ENCODE measurements at places on chromosomes 4 and X. TPM values are rescaled to one million over a fixed set of nuclear protein-coding genes. Genes with fewer than 3 reads are reported as not detected.

- no peak for DNase-seq
Observed at GRCh38 chr4:115053313-115053712, 60.1 kb downstream of the NDST4 start.

- no peak for DNase-seq
Observed at GRCh38 chr4:95213366-95213765, 335.4 kb downstream of the UNC5C start.

DNA sequence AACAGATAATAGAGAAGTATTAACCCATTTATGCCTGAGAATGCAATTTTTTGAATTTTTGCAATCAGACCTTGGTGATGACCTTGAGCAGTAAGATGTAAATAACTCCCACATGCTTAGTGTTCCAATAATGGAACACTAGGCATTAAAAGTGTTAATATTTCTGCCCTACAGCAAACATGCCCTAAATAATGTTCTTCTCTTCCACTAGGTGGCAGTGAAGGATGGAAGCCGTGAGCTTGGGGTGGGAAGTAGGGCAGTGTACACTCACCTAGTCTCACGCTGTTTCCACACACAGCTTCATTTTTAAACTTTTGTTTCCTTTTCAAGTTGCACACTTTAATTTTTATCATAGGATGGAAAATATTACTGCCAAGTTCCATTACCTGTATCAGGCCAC lies 613.1 kb upstream of the HS3ST1 start:
- DNase-seq = no peak

GLRA3 gene
- not detected for total RNA-seq

PAK3 gene
- not detected for total RNA-seq

GRCh38 chr4:88791274-88791673 lies 93.6 kb upstream of the NAP1L5 start:
- peak; percentile 51 for DNase-seq

SUPT20HL1 gene
- total RNA-seq = under 0.01 TPM

- no peak for DNase-seq
Observed at GRCh38 chr4:78363031-78363570, 188.5 kb upstream of the ANXA3 start.

DNA sequence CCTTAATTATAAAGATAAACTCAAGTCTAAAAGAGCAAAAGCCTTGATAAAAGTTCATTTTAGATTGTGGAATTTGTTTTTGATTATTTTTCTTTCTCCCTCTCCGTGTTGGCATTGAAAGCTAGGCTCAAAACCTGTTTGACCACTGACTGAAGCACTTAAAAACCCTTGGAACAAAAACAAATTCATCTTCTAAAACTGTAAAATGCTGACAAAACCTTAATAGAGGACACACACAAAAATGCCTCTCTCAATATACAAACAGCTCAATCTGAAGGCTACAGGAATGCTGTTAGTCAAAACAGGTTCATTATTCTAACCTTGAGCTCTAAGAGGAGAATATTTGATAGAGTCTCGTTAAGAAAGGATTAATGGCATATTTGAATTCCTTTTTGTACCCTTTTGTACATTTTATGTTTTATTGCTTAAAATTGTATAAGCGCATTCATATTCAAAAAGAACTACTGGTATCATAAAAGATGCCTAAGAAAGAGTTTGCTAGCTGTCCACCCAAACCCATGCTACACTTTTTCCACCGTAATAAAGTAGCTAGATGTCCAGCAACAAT lies 74.3 kb upstream of the NAP1L5 start:
- no peak for DNase-seq

GRCh38 chr4:188296331-188296730 lies 157.1 kb downstream of the TRIML1 start:
- DNase-seq = no peak

DNA sequence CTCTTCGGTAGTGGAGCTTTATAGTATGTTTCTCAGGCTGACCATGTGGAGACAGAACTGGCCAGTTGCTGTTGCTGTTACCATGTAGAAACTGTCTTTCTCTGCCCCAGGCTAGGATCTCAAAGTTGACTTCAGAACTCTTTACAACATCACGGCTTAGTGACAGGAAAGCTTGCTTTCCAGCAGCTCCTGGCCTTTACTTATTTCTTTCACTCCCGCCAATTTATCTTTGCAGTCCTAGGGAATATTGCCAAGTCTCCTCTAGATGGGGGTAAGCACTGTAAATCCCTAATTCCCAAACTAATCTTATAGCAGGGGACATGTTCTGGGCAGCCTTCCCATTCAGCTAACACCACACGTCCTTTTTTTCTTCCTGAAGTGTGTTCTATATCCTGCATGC lies 631.6 kb downstream of the SPRY1 start:
- DNase-seq = no peak

- DNase-seq = peak; percentile 7
Observed at GRCh38 chr4:108954880-108955279, 192.0 kb upstream of the ETNPPL start.

CABS1 gene
- total RNA-seq = not detected

Data from bronchial epithelial cell (primary cell).